ENCODE measurements at places on chromosomes 1 and 21.

DNA sequence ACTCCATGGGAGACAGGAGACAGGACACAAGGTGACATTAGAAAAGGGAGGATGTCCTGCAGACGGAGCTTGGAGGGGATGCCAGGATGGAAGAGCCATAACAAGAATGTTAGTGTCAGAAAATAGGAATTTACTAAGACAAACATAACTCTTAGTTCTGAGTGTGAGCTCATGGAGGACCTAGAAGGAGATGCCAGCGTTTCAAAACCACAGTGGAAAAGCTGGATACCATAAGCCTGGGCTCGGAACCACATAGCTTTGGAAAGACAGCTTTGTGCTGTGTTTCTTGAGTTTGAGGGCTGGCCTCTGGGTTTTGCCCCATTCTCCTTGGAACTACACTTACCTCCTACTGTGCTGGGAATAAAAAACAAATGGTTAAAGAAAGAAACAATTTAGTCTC is 128.4 kb downstream of the S1PR1 start:
- no peak for DNase-seq

GRCh38 chr1:174797398-174797797 is 202.3 kb upstream of the CACYBP start:
- no peak for DNase-seq

- DNase-seq = no peak
Observed at GRCh38 chr1:20404466-20404865, 81.5 kb downstream of the CAMK2N1 start.

GRCh38 chr1:171468120-171468750 is 17.1 kb upstream of the PRRC2C start:
- no peak for DNase-seq

GRCh38 chr1:77303387-77303786 is 21.6 kb downstream of the AK5 start:
- DNase-seq = no peak

DNA sequence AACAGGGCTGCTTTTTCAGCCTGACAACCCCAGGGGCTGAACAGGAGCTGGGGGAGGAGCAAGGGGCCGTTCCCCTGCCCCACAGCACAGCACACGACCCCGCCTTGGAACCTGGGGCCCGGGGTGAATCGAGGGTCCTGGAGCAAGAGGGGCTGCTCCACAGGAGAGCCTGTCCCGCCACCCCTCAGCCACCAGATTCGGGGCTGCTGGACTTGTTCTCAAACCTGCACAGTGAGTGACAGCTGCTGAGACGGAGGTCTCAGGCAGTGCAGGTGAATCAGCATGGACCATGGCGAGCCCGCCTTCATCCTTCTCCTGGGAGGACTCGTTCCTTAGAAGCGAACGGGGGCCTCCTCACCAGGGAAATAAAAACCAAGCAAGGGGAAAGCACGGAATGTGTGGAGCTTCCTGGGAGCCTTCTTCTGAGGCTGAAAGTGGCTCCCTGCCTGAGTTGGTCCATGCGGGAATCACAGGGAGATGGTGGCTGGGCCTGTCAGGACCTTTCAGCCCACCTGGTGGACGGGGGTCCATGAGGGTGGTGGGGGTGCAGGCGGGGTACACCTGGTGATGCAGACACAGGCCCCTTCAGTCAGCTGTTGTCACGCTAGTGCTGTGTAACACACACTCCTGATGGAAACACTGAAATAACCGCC is 125.4 kb downstream of the SIK1 start:
- DNase-seq = no peak

DNA sequence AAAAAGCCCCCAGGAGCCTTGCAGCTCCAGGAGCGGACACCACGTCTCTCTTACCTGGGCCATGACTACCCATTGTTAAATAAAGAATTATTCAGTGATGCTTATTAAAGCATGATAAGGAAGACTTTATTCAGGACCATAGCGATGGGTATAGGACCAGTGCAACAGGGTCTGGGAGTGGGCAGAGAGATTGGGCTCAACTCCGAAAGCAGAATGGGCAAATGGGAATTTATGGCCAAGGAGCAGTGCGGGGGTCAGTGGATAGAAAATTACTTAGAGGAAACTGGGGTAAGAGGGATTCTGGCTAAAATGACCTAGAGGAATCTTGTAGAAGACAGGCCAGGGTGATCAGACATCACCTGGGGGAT is 580 bp upstream of the ATP5PO start:
- no peak for DNase-seq

DNA sequence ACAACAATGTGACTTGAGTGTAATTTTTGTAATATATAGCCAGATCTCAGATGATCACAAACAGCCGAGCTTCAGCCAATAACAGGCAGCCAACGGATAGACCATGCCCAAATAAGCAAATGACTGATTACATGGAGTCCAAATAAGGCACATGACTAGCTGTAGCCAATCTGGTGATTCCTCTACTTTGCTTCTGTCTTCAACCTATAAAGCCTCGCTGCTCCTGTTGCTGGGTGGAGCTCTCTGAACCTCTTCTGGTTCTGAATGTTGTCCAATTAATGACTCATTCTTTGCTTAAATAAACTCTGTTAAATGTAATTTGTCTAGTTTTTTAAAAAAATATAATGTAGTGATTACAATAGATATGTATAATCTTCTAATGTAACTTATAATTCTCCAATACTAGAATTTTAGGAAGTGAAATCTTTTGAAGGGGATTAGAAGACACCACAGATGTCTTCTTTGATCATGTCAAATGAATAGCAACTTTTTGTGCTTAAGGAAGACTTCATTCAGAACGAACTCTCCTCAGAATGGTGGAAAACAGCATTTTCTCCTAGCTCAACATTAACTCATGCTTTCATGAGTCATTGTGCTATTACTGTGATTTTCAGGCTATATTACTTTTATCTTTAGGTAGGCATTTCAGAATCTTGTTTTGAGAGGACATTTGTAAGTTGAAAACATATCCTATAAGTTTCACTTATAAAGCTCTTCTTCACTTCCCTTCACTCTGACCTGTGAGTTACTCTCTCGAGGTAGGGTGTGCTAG is 857.8 kb upstream of the B3GALT2 start:
- DNase-seq = no peak

Measured in K562 (cell line).